Fibroblast of lung (primary cell): ENCODE measurements at places on chromosomes 3 and 15.

DNA sequence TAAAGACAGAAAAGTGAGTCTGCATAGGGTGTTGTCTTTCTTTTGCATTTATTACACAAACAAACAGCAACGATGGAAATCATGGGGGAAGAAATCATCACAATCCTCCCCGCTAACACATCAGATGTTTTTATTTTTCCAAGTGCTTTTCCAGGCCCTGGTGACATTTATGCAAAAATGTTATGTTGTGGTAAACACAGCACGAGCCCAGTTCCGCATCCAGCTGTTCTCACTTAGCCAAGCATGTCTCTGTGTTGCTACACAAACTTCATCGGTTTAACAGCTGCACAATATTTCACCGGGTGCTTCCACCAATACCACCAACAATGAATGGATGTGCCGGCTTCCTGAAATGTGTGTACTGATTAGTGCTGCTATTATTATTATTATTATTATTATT lies 53.7 kb upstream of the ABHD17C start:
- DNase-seq, result no peak

DNA sequence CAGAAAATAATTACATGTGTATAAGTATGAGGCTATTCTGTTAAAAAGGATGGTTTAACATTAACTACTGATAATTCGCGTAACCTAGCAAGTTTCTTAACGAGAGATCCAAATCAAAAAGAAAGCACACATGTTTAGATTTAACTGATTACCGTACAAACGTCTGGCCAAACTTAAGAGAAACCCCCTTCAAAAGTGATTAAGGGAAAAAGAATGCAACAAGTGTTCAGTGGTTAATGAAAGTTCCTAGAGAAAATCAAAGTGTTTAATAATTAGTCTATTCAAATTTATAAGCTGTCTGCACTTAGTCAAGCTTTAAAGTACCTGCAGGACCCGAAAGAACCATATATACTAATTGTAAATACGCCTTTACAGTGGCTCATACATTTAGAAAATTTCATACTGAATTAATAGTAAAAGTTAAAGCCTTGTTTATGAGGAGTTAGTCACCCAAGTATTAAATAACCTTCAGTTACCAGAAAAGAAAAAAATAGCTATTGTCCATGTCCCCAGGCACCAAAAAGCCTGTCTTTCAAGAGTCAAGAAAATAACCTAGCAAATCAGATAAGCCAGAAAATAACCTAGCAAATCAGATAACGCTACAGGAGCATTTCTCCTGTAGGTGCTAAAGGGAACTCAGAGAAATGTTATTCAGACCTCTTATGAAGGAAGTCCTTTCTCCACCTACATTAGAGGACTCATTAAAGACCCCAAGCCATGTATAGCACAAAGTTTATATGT lies 34.6 kb downstream of the ZNF589 start:
- no peak for DNase-seq

DNA sequence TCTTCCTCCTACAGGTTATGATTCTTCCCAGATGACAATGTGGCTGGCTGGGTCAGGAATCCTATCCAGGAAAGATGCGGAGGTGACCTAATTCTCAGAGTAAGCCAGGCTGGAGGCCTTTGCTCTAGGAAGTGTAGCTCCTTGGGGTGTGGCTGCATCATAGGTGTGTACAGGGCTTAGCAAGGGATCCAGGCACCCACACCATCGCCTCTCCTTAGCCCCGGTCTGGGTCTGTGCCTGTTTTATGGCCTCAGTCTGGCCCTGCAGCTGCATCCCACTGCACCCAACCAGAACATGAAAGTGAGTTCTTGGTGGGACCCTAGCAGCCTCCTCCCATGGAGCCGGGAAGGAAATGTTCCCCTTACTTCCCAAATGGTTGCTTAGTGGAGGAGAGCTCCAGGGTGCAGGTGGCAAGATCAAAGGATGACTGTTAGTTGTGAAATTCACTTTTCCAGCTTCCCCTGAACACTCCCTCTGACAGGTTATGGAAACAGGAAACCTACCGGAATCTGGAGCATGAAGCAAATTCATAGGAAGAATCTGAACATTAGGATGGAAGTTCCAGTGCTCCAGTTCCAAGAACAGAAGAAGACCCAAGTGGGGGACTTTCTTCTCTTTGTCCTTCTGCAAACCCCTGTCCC lies 2.7 kb upstream of the AMOTL2 start:
- DNase-seq, result no peak

- no peak for DNase-seq
Measured at GRCh38 chr15:58233341-58233740, 95.2 kb downstream of the AQP9 start.

GRCh38 chr3:107201146-107201545 lies 176.1 kb upstream of the CCDC54 start:
- DNase-seq, result no peak

DNA sequence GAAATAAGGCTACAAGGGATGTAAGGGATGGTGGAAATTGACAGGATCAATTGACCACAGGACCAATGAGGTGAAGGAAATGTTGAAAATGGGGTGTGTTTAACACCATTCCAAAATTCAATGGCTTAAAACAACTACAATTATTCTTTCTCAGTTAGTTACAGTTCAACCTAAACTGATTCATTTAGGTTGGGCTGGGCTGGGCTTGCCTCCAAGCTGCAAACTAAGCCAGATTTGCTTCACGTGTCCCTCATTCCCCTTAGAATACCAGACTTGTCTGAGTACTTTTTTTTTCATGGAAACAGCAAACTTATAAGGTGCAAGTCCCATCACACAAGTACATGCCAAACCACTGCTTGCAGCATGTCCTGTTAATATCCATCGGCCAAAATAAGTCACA lies 280.1 kb downstream of the NEK10 start:
- peak; percentile 7 for DNase-seq
